ENCODE measurements at places on chromosomes 7 and 10.
A peak's percentile ranks its signal among the peaks of the same experiment; 100 is the strongest.

DNA sequence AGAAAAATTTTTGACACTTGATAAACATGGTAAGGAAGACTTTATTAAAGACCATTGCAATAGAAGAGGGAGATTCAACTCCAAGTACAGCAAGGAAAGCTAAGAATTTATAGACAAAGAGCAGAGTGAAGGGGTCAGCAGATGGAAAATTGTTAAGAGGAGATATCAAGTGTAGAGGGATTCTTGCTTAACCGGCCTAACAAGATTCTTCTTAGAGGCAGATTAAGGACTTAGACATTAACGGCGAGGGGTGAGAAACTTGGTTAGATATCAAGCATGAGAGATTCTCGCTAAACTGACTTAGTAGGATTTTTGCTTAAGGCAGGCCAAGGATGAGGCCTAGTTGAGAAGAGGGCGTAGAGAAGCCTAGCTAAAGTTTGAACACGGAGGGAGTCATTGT lies 76.0 kb downstream of the ITGB1 start:
- no peak for DNase-seq

- DNase-seq: no peak
Measured at GRCh38 chr10:14024329-14025202, 306.2 kb downstream of the FRMD4A start.

DNA sequence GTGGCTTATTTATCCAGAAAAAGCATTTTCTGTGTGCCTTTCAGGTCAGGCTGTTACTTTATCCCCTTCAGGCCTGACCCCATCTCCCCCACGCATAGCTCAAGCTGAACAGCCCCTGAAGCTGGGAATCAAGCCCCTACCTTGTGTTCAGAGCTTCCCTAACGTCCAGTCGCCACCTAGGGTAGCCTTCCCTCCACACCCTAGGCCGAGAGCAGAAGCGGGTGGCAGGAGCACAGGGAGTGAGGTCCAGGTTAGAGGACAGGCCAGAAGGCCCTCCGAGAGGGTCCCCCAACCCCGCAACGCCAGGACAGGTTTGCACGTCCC lies 479 bp upstream of the SEMA4G start:
- no peak for DNase-seq

DNA sequence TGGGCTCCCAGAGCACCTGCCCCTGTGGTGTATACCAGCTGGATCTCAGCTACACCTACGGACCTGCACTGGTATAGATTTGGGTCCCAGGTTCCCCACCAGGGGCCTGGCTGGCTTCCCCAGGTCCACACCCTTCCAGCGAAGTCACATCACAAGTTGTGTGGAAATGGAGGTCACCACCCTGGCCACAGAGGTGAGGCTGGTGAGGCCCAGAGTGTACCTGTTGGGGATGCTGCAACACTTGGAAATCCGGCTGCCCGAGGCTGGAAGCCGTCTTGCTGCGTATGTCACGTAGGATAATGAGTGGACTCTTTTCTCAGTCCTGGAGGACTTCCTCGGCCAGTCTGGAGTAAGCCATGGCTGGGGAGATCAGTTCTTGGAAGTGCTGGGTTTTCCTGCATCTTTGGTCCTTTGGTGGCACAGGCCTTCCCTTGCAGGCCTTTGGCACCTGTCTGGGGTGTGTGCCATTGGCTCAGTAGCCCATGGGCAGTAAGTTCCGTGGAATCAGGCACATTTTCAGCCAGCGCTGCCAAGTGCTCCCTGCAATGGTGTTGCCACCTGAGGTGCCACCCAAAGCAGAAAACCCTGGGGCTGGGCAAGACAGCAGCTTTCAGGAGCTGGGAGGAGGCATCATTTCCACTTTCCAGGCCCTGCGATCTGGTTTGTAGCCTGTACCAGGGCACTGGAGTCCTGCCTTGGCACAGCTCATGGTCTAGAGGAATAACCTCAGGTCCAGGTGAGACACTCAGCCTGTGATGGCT lies 97.9 kb downstream of the LHPP start:
- no peak for DNase-seq

DNA sequence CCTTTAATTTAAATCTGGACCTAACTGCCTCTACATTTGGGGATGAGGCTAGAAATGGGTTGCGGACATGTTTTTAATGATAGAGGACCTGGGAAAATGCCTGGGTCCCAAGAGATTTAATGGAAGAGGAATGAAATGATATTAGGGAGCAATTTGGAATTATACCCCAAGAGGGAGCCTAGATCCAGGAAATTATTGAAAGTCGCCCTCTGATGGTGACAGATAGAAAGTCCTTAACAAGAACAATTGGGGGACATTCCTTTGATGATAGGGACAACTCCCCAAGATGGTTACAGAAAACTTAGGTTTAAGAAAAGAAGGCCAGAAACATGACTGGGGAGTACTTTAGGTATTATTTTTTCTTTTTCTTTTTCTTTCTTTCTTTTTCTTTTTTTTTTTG lies 9.5 kb upstream of the TSGA13 start:
- DNase-seq: no peak

DNA sequence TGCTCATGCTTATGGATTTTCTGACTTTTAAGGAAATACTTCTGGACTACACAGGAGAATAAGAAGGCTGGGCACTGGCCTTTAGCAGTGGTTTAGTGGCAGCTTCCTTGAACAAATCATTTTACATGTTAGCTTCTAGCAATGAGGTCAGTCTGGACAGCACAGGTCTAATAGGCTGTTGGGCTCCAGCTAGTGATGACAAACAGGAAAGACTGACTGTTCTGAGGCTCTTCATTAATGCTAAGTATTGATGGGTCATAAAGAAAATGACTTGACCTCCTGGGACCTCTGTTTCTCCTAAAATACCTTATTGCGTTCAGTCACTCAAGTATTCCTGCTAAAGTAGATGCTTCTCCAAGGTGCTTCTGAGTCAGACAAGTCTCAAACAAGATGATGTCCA lies 4.9 kb upstream of the RHOBTB1 start:
- no peak for DNase-seq

DNA sequence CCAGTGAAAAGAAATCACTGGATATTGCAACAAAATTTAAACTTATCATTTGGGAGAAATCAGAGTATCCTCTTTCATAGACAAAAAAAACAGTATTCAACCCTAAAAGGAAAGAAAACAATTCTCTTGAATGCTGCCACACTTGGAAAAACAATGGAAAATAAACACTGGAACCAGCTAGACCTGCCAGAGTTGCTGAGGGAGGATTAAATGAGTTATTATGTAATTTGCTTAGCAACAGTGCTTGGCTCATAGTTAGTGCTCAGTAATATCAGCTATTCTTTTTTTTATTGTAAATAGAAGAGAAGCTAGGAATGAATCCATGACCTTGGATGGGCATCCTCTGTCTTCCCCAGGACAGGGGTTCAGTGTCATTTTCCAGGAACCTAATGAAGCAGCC lies 11.0 kb upstream of the ZNF273 start:
- DNase-seq: no peak

DNA sequence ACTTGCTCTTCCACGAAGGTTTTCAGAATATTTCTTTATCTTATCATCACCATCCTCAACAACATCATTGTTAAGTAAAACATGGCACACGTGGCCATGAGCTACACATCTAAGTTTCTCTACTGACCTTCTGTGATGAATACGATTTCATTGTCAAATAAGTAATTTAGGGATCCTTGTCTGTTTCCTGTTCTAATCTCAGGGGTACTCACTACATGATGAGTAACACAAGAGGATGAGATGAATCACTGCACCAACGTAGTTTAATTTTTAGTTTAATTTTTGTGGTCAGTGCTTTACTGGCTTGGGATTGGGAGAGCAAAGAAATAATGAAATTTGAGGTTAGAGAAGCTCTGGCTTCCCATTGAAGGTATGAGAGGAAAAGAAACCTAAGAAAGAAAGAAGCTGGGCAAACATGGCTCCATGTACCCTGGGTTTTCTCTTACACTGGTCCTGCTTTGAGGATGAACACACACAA lies 461.9 kb upstream of the KLF6 start:
- no peak for DNase-seq

- no peak for DNase-seq
Measured at GRCh38 chr10:101851411-101852116, 8.0 kb upstream of the KCNIP2 start.

DNA sequence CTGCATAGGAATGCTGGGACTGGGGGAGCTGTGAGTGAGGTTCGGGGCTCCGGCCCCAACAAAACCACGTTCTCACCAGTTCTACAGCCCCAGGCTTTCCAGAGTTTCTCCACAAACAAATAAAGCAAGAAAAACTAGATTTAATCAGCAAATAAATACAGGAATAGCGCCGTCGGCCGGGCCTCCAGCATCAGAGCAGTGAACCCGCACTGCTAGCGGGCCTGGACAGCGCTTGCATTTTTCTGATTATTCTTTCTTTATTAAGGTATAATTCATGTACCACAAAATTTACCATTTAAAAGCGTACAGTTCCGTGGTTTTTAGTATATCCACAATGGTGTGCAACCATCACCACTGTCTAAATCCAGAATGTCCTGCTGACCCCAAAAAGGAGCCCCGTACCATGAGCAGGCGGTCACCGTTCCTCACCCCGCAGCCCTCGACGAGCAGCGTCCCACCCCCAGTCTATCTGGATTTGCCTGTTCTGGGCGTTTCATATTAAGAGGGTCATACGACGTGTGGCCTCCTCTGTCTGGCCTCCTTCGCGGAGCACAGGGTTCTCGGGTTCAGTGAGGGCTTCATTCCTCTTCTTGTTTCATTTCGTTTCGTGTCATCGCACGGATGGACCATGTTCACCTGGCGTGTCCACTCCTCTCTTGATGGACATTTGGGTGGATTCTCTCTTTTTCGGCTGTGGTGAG lies 35.5 kb upstream of the FOXL3 start:
- no peak for DNase-seq

- DNase-seq: peak; percentile 68
Measured at GRCh38 chr10:103696411-103697145, 158.8 kb downstream of the SH3PXD2A start.

GRCh38 chr10:96832721-96833219 lies 672 bp downstream of the LCOR start:
- DNase-seq: peak; percentile 78

DNA sequence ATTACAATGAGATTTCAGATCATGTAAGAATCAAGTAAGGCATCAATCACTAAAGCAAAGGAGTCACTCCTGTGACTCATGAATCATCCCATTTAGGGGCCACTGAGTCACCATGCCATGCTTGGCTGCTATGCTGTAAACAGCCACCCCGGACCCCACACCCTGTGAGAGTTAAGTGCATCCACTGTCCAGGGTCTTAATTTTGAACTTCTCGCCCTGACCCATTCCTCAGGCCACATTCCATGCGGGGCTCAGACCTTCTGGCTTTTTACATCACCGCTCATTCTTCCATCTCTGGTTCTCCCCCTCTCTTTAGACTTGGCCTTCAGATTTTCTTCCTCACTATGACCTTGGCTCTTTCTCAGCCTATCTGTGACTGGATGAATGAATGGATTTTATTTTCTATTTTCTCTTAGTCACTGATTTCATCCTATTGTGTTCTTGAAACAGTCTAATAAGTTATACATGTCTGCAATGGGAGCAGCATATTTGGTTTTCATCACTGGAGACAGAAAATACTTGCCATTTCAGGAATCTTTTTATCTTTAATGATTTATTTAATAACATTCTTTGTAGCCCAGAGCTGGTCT lies 239.6 kb downstream of the SKIDA1 start:
- DNase-seq: no peak

DNA sequence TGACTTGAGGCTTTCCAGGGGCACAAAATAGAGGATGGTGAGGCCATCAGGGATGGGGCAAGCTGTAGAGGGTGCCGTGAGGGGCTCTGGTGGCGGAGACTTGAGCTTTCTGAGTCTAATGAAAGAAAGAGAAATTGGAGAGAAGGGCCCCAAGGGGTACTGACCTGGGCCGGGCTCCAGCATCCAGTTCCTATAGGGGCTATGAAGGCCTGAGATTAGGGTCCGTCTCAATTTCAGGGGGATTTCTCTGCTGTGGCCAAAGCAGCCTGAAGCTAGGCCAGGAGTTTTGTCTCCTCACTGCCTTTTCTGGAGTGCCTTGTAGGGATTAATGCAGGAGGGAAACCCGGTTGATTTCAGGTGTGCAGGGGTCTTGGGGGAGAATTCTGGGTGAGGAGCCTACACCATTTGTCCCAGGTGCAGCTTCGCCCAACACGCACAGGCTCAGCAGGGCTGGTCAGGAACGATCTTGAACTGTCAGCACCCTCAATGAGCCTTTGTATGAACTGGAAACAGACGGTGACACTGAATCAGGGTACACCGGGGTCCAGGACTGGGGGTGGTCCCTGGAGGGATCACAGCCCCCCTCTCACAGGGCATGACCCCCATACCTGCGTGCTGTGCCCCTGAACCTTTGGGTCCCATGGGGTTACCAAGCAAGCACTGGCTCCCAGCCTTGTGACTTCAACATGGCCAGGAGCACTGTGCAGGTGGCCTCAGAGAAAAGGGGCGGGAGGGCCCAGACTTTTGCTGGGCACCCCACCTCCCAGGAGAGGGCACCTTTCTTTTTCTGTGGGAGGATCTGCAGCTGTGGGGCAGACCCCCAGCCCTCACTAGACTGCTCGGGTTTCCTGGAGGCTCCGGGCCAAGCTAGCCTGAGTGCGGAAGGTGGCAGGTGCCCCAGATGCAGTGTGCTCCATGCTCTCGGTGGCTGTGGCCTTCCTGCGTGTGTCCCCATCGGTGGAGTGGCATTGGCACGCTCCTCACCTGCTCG lies 122.9 kb upstream of the RET start:
- DNase-seq: no peak

DNA sequence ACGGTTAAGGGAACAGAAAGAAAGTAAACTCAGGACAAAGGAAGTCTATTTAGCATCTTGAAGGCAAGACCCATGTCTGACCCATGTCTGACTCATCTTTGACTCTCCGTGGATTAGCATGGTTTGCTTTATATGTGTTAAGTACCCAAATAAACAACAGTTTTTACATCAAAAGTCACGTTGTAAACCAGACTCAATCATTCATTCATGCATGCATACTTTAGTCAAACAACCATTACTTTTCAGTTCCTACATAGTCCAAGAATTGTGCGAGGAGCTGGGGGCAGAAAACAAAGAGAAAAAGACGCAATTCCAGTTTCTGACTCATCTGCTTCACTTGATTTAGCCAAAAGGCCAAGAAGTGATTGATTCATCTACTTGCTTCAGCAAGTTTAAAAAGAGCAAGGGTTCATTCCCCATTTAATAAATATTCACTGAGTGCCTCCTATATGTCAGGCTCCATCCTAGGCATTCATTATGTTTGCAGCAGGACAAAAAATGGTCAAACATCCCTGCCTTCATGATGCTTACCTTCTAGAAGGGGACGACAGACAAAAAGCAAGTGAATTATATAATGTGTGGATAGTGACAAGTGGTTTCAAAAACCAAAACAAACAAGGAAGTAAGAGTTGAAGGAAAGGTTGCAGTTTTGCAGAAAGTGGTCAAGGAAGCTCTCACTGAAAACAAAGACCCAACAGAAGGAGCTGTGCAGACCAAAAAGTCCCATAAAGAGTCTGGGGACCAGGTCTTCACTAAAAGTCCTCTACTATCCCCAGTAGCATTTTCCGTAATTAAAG lies 116.2 kb downstream of the FAM107B start:
- DNase-seq: no peak
